ENCODE measurements at places on chromosomes 13 and 19.

DNA sequence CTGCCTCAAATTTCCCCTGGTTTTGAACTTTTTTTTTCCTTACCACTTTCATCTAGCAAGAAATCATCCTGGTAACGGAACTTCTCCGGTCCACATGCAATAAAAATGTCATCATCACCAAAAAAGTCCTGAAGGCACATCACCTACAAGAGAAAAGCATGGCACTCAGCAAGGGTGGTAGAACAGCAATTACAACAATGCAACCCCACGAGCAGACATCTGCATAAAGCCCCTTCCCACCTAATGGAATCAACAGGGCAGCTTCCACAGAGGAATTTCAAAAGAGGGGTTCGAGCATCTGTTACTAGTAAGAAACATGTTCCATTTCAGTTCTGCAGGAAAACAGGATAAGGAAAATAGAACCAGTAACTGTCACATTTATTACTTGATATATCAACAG is 183.9 kb downstream of the DCLK1 start:
- no peak for DNase-seq

DNA sequence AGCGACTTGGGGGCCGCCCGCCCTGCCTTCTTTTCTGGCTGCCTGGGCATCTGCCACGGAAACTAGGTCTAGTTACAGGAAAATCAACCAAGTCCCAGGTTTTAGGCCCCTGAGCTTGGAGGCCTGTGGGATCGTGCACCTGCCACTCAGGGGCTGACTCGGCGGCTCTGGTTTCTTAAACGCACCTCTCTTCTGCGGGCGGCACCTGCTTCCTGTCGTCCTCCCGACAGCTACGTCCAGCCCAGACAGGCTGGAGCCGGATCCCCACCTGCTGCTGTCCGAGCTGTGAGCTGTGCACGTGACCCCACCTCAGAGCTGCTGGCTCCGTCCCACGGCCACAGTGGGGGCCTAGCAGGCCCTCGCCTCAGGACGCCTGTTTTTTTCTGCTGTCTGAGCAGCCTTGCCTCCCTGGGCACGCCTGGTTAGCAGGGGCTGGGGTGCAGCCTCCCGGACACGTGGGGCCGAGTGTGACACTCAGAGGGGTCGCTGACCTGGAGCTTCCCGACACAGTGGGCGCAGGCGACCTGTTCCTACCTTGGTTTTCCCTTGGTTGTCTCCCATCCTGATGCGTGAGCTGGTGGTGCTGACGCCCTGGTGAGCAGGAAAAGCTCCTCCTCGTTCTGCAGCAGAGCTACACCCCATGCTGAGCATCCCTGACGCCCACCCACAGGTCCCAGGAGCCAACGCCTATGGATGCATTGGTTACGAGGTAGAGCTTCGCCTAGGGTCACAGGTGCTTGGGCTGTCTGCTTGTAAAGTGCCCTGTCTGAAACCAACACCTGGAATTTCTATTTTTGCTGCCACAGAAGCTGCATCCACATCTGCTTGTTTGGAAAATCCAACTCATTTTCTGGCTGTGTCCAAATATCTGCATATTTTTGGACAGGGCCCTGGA is 17.5 kb downstream of the TMEM255B start:
- DNase-seq: no peak

DNA sequence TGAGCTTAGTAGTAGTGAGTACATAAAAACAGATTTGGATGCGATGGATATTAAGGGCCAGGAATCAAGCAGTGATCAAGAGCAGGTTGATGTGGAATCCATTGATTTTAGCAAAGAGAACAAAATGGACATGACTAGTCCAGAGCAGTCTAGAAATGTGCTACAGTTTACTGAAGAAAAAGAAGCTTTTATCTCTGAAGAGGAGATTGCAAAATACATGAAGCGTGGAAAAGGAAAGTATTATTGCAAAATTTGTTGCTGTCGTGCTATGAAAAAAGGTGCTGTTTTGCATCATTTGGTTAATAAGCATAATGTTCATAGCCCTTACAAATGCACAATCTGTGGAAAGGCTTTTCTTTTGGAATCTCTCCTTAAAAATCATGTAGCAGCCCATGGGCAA is 11.4 kb downstream of the CHAMP1 start:
- DNase-seq: no peak

GRCh38 chr13:41848435-41849255 is 112.3 kb downstream of the VWA8 start:
- no peak for DNase-seq

- no peak for DNase-seq
Measured at GRCh38 chr13:25587326-25587980, 215.7 kb downstream of the ATP8A2 start.

GRCh38 chr19:5179256-5179655 is 161.4 kb downstream of the PTPRS start:
- DNase-seq: no peak

GRCh38 chr13:97834250-97834649 is 119.2 kb upstream of the IPO5 start:
- no peak for DNase-seq

GRCh38 chr13:36555151-36555986 is 118.5 kb upstream of the SERTM1 start:
- no peak for DNase-seq

DNA sequence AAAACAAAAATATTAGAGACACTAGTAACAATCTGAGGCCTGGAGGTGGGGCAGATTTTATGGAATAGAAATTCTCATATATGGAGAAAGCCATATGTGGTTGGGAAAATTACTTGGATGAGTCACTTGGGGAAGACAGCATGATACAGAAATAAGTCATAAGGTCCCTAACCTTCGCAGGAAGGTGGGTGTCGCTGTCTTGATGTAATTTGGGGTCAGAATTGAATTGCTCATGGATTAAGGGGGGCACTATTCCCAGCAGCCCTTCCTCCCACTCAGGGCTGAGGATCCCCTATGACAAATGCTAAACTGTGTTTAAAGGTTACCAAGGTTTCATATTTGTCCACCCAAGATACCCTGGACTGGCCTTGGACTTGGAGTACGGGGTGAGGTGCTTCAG is 5.0 kb downstream of the RDH8 start:
- DNase-seq: no peak

GRCh38 chr13:98986226-98986846 is 8.5 kb upstream of the DOCK9 start:
- DNase-seq: no peak

DNA sequence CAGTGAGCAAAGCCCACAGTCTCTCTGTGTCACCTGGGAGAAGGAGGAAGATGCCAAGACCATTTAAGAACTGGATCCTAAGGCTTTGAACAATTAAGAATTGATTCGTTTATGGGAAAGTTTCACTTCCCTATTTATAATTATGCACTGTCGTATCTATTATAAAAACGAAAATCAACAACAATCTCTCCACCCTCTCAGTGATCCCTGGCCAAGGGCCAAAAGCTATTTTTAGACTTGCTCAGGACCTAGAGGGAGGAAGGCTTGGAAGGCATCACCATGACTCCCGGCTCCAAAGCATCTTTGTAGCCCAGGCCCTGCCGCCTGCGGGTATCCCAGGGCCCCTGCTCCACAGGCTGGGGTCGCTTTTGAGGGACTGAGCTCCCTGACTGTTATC is 1.3 kb downstream of the RHPN2 start:
- DNase-seq: no peak

DNA sequence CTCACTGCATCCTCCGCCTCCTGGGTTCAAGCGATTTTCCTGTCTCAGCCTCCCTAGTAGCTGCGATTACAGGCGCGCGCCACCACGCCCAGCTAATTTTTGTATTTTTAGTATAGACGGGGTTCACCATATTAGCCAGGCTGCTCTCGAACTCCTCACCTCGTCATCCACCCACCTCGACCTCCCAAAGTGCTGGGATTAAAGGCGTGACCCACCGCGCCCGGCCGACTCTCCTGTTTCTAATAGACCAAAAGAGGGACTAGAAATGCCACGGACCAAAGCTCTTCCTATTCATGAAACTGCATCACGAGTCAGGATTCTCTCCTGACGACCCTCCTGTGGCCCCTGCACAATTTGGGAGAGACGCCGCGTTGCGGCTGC is 563 bp downstream of the ZNF43 start:
- DNase-seq: no peak

GRCh38 chr19:1490311-1491113 is at the start of gene PCSK4:
PCSK4 (minus strand) TSS chr19:1490350; CDS start chr19:1490346, 4 bp downstream.
- peak; percentile 98 for DNase-seq

GRCh38 chr19:16022681-16023080 is 53.6 kb upstream of the TPM4 start:
- DNase-seq: no peak

DNA sequence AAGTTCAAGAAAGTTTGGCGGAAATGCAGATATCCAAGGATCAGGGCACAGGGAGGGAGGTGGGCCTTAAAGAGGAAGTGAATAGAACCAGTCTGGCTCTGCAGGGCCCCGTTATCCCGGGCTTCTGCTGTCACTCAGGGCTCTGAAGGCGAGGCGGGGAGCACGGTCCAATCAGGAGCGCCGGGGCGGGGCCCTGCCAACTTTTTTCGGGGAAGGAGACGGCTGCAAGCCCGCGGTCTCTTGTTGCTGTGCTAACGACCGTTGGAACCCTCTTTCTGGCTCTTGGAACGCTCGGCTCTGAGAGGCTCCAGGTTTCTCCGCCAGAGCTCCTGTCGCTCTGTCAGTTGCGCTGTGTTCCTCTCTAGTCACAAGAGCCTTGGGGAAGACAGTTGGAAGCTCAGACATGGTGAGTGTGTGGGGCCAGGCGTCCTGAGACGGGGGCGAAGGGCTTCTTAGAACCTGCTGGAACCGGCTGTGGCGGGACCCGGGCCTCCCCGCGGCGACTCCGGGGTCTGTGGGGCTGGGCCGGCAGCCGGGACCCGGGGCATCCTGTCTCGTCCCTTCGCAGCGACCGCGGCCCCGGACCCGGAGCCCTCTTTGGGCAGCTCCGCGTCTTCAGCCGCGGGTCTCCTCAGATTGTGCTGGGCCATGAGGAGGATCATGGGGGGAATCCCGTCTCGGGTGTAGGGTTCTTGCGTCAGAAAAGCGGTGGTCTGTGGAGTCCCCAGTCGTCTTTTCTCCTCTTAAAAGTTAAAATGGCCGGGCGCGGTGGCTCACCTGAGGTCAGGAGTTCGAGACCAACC is 27.7 kb downstream of the ZNF844 start:
- DNase-seq: peak; percentile 55

- DNase-seq: no peak
Measured at GRCh38 chr19:2969104-2969504, 8.3 kb upstream of the TLE6 start.

GRCh38 chr19:28426110-28426729 is 786.7 kb downstream of the UQCRFS1 start:
- no peak for DNase-seq

- peak; percentile 23 for DNase-seq
Measured at GRCh38 chr13:32639502-32640105, 53.4 kb downstream of the PDS5B start.

DNA sequence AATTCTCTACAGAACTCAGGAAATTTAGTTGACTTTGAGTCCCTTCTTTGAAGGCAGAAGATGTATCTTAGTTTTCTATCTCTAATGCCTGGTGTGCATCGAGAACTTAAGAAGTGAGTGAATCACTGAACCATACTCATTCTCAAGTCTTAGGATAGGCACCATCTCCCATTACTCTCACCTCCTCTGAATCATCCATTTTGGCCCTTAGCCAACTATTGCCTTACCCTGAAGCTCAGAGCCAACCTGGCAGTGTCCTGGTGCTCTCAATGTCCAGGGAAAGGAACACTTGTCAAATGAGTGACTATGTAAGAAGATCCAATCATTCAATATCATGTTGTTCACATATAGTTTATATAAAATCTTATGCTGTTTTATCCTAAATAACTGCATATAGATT is 146.6 kb downstream of the RGCC start:
- DNase-seq: no peak

GRCh38 chr13:23901365-23901764 is 4.1 kb upstream of the C1QTNF9B start:
- DNase-seq: no peak

GRCh38 chr19:13101590-13102415 is 855 bp downstream of the LYL1 start:
- DNase-seq: no peak

- DNase-seq: no peak
Measured at GRCh38 chr13:40536443-40537113, 129.9 kb downstream of the FOXO1 start.

GRCh38 chr13:39099231-39099630 is 61.0 kb downstream of the NHLRC3 start:
- DNase-seq: no peak

DNA sequence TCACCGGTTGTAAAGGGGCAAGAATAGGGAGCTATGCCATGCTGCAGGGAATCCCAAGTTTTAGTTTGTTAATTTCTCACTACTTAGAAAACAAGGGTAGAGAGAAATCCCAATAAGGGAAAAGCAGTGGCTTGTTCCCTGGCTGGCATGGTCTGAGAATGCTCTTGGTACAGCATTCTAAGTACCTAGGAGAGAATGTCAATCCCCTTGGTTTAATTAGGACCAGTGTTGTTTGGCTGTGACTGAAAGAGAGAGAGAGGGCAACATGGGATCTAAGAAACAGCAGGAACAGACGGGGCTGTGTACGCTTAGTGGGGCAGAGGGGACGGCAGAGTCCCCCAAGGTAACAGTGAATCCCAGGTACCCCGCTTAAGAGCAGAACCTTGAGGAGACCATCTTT is 228.8 kb downstream of the PCDH9 start:
- DNase-seq: no peak

DNA sequence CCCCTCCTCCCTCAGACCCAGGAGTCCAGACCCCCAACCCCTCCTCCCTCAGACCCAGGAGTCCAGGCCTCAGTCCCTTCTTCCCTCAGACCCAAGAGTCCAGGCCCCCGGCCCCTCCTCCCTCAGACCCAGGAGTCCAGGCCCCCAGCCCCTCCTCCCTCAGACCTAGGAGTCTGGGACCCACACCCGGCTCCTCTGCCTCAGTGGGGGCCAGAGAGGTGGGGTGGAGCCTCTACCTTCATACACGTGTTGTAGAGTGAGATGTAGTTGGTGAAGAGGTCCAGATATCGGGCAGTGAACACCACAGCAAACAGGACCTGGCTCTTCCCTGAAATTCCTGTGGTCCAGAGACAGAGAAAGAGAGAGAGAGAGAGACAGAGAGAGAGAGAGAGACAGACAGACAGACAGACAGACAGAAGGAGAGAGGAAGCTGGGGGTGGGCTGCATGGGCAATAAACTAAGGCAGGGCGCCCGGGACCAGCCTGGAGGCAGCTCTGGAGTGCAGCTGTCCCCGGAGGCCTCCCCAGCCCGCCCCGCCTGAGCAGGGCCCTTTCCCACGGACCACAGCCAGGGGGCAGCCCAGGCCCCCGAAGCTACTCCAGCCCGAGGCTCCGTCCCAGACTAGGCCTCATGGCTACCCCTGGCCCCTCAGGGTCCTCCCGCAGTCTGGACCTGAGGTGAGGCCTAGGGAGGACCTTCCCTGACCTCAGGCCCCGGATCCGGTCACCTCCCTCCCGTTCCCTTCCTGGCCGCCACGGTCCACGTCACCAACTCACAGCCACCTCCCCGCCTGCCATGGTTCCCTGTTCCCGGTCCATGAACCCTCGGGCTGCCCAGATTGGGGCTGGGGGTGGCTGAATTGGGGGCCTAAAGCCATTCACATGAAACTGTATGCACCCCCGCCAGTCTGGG is 907 bp downstream of the KDELR1 start:
- peak; percentile 49 for DNase-seq

DNA sequence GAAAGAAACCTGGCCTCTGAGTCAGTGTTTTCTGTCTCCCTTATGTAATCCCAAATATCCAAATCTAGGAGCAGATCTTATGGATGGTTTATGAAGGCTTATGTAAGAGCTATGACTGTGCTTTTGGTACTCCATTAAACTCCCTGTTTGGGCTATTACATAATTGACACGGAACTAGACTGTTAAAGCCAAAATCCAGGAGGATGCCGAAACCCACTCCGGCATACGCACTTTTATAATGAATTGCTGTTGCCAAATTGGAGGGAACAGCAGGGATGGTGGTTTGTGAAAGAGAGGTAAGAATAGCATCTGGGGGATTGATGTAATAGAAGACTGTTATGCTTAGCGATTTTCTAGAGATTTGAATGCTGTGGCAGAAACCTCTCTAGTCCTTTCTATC is 2.0 kb downstream of the MTUS2 start:
- no peak for DNase-seq
